K562 (cell line): ENCODE measurements at places on chromosomes 1 and 21. TPM values are rescaled to one million over a fixed set of nuclear protein-coding genes. Genes with fewer than 3 reads are reported as not detected.

SLAMF7 gene
- 0.19 and 1.2 TPM in 2 replicates for polyA plus RNA-seq

WNT9A gene
- 0.07 and 0.17 TPM in 2 replicates for polyA plus RNA-seq

SLC2A5 gene
- not detected in 2 replicates for polyA plus RNA-seq

CA6 gene
- polyA plus RNA-seq: not detected in 2 replicates

OR2M2 gene
- polyA plus RNA-seq: not detected in 2 replicates

CLIC6 gene
- not detected in 2 replicates for polyA plus RNA-seq

CDA gene
- polyA plus RNA-seq: 0.12 TPM in 1 of 2 replicates, not detected in the other

OR2T35 gene
- polyA plus RNA-seq: not detected in 2 replicates

FCGR1A gene
- polyA plus RNA-seq: 0.20 and 0.46 TPM in 2 replicates
